Fibroblast of lung (primary cell): ENCODE measurements at places on chromosomes 5 and 9. TPM values are rescaled to one million over a fixed set of nuclear protein-coding genes. Genes with fewer than 3 reads are reported as not detected.
A peak's percentile ranks its signal among the peaks of the same experiment; 100 is the strongest.

- DNase-seq, result peak; percentile 76
These were observed 45.5 kb upstream of the ZSWIM6 start for GRCh38 chr5:61286446-61287132.

The SLC34A1 gene
- total RNA-seq, result not detected in 2 replicates

The RFESD gene
- total RNA-seq, result 3.1 and 4.8 TPM in 2 replicates

DNA sequence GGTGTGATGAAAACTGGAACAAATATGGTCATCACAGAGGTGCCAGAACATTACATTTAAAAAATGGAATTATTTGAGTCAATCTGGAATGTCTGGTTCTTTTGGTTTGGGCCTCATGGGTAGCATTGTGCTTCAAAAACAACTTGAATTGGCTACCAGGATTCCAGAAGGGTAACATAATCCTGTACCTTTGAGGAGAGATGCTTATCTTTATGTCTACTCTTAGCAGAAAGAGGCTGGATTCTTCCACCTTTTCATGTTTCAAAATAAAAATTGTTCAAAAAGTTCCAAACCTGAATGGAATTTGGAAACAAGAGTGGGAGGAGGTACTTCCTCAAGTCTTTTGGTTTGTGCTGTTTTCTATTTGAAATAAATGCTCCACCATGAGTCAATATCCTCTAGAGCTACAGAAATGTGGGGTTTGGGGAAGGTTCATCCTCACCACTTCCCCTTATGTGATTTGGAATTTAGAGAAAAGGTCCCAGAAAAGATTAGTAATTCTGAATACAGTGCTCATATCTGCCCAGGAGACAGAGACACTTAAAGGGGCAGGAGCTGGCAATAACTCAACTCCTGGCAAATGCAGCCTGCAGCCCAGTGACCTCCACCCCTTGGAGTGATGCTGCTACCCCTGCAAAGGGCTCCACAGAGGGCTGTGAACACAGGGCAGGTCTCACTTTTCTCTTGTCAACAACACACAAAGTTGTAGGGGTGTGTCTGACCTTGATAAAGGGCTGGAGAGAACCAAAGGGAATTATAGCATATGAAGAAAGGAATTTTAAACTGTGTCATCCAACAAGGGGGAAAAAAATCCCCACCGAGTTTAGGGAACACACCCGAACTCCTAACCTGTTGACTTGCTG is 272.8 kb downstream of the CWC27 start:
- DNase-seq, result peak; percentile 78

DNA sequence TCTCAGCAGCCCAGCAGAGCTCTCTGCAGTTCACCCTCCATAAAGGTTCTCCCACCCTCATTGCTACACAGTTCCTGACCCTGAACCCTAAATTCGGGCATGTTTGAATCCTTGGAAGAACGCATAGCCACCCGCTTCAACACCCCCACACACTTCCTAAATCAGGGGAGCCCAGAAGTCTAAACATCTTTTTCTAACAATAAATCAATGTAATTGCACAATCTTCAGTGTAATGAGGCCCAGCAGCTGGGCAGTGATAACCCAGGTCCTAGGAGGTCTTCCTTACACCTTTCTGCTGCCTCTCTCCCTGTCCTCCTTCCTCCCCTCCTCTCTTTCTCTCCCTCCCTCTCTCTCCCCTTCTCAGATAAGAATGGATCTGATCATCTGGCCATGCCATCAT is 88.0 kb downstream of the IRX2 start:
- no peak for DNase-seq

DNA sequence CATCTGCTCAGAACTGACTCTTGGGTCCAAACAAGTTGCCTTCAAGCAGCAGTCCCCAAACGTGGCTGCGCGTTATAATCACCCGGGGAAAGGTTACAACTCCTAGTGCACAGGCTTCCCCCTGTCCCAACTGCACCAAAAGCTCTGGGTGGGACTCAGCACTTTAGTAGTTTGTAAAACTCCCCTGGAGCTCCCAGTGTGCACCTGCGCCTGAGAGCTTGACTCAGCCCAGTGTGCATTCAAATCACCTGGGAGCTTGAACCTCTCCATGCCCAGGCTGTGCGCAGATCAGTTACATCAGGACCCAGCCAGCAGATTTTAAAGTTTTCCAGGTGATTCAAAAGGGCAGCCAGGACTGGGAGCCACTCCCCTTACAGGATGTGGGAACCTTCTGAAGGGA is 151.4 kb downstream of the COL23A1 start:
- DNase-seq, result no peak

The IFNA13 gene
- not detected in 2 replicates for total RNA-seq

DNA sequence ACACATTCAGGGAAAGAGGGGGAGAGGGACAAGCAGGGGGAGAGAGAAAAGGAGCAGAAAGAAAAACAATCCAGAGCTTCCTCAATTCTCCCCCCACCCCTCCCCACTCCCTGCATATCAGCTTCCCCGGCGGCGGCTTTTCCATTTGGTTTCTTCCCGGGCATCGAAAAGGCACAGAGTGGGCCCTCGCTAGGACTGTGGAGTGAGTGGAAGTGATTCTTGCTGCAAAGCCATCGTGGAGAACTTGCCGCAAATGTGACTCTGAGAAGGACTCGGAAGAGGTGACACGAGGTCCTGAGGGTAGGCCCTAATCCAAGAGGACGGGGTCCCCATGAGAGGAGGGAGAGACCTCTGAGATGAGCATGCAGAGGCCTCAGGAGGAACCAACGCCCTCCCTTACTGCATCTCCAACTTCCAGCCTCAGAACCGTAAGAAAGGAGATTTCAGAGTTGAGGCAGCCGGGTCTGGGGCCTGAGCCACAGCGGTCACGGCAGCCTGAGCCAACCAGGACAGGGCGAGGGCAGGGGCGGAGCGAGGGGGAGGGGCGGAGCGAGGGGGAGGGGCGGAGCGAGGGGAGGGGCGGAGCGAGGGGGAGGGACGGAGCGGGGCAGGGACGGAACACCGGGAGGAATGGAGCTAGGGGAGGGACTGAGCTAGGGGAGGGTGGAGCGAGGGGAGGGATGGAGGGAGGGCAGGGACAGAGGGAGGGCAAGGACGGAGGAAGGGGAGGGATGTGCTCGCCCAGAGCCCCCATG is 21.2 kb upstream of the SARDH start:
- no peak for DNase-seq

DNA sequence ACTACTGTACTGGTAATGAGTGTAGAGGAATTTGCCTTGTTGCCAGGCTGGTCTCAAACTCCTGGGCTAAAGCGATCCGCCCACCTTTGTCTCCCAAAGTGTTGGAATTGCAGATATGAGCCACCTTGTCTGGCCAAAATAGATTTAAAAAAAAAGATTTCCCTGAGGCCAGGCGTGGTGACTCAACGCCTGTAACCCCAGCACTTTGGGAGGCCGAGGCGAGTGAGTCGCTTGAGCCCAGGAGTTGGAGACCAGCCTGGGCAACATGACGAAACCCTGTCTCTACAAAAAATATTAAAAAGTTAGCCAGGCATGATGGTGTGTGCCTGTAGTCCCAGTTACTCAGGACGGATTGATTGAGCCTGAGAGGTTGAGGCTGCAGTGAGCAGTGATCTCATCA is 62.5 kb downstream of the IPO11 start:
- DNase-seq, result peak; percentile 63

- no peak for DNase-seq
These were observed 18.0 kb downstream of the NNT start for GRCh38 chr5:43620944-43621505.

The CDC42SE2 gene
- total RNA-seq, result 16.4 and 26.1 TPM in 2 replicates

DNA sequence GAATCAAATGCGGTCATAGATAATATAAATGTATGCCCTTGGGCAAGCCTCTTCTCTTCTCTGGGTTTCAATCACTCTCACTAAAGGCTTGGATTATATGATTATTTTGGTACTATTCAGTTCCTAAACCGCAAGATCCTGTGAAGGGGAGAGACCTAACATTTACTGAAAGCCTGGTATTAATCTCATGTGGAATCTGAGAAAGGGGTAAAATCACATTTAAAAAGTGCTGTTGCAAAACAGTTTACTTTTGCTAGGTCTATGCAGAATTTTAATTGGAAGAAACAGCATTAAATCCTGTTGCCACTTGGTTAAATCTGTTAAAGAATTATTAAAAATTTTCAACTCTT is 50.7 kb downstream of the SLC44A1 start:
- no peak for DNase-seq

The SWI5 gene
- 35.4 and 35.7 TPM in 2 replicates for total RNA-seq

- DNase-seq, result peak; percentile 79
These were observed 813 bp upstream of the AGTPBP1 start for GRCh38 chr9:85742597-85742936.

DNA sequence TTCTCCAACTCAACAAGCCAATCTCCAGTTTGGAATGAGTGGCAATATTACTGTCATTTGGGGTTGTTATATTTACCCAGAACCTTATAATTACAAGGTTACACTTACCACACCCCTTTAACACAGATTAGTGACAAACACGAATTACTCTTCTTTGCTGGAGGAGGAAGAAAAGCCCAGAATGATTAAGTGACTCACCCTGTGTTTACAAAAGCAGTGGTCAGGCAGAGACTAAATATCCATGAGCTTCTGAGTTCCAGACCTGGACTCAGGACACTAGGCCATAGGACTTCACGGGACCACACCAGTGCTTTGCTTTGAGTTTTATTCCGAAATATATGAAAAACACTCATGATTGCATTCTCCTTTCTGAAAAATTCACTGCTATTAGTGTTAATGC is 370.8 kb downstream of the TLE1 start:
- DNase-seq, result peak; percentile 49

- DNase-seq, result no peak
These were observed 43.8 kb upstream of the PLEKHG4B start for GRCh38 chr5:48192-48591.

The IFNK gene
- total RNA-seq, result not detected in 2 replicates

DNA sequence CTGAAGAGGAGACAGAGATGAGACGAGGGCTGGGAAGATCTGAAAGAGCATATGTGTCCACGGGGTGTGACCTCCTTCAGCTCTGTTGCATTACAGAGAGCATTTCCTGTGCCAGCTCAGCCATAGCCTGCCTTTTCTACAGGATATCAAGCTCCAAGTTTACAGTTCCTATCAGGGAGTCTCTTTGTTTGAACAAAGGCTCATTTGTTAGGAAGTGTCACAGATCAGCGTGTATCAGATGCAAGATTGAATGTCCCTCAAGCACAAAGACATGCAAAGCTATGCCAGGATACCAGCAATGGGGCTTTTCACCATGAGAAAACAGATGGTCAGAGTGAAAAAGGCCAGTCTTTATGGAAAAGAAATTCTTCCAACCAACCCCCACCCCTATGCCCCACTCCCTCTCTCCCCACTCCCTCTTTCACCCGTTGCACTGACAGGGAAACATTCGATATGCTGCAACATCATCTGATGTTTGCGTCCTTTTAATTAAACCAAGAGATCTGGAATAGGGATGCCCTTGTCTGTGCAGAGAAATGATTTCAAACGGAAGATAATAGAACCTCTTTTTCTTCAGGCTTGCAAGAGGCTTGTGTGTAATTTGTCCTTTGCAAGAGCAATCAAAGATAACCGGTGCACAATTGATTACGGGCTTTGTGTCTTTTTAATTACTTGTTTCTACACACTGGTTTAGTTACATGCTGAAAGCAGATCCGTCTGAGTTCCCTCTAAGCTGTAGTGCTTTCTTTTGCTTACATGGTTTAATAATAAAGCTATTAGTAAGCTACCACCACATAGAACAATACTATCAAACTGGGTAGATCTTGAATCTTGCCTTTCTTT is 263.1 kb upstream of the RGMB start:
- DNase-seq, result peak; percentile 20

The DCTN4 gene
- 44.7 and 67.2 TPM in 2 replicates for total RNA-seq

- DNase-seq, result no peak
These were observed 72.8 kb downstream of the MAPKAP1 start for GRCh38 chr9:125634040-125634717.
